ENCODE measurements at places on chromosomes 3 and 15. TPM values are rescaled to one million over a fixed set of nuclear protein-coding genes. Genes with fewer than 3 reads are reported as not detected.

The STAC gene
- 16.0 TPM for total RNA-seq

DNA sequence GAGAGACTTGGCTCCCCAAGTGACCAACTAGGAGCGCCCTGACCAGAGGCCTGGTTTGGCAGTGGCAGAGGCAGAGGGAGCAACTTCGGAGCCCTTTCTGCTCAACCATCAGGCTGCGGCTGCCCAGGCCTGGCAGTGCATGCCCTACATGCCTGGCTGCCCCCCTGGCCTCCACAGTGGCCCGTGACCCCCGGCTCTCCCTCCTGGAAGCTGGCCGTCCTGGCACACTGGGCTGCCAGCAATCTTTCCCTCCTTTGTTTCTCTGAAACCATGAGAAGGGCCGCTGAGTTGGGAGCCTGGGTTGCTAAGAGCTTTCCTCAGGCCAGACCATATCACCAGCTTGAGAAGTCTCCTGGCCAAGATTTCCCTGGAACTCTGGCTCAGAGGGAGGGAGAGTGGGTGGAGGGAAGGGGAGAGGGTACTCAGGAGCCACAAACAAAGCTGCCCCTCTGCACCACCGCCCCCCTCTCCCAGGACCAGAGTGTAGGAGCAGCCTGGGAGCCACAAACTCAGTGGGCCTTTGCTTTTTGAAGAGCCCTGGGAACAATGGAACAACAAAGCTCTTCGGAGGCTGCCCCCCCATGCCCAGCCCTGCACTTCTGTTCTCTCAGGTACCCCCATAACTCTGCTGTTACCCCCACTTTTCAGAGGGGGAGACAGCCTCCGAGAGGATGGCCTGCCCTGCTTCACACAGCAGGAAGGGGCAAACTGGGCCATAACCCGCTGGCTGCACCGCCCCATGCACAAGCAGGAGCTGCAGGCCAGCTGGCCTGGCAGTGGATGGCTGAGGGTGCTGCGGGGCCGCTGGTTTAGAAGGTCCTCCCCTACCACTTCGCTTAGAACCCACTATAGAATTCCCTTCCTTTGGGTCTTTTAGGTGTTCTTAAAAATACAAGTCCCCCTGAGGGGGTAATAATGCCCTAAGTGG lies 11.3 kb downstream of the CORO2B start:
- no peaks in the 10 kb centered on the region for H3K36me3 ChIP-seq
- no peak overlapping the region for H3K4me3 ChIP-seq

DNA sequence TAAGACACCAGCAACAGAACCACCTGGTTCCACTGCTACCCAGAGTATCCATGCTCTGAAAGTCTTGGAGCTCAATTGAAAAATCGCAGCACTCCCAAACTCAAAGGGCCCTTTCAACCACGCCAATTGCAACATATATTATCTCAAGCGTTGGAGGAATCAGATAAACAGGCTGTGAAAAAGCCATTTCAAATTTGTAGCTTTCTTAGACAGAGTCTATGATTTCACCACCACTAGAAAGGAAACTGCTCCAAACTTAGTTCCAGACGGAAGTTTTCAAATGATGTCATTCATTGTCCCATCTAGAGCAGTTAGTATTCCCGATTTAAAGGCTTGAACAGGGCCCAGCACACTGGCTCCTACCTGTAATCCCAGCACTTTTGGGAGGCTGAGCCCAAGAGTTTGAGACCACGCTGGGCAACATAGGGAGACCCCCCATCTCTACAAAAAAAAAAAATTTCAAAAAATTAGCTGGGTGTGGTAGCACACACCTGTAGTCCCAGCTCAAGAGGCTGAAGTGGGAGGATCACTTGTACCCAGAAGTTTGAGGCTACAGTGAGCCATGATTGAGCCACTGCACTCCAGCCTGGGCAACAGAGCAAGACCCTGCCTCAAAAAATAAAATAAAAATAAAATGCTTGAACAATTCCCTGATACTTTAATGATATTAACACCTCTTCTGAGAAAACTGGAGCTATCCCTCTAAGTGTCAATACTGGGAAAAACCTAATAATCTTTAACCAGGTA lies 16.8 kb downstream of the TNIK start:
- no peak for DNase-seq
- H3K4me1 ChIP-seq: no peaks in the 10 kb centered on the region
- no peak overlapping the region for H3K27ac ChIP-seq
- no peak overlapping the region for H3K4me3 ChIP-seq
- no peaks in the 10 kb centered on the region for H3K27me3 ChIP-seq

- H3K36me3 ChIP-seq: no peaks in the 10 kb centered on the region
- no peaks in the 10 kb centered on the region for H3K27me3 ChIP-seq
- H3K4me1 ChIP-seq: no peaks in the 10 kb centered on the region
- no peak overlapping the region for H3K27ac ChIP-seq
- no peak overlapping the region for H3K4me3 ChIP-seq
- no peak for DNase-seq
Observed at GRCh38 chr3:119309591-119309990, 15.4 kb downstream of the ARHGAP31 start.

GRCh38 chr3:59764171-59764570 lies 714.3 kb upstream of the CFAP20DC start:
- no peak overlapping the region for H3K27ac ChIP-seq
- H3K4me1 ChIP-seq: no peaks in the 10 kb centered on the region
- H3K36me3 ChIP-seq: no peaks in the 10 kb centered on the region
- H3K4me3 ChIP-seq: no peak overlapping the region
- no peaks in the 10 kb centered on the region for H3K27me3 ChIP-seq

GRCh38 chr3:16060358-16060852 lies 114.1 kb upstream of the GALNT15 start:
- peaks cover 49% of the 10 kb centered on the region for H3K4me1 ChIP-seq
- H3K4me3 ChIP-seq: no peak overlapping the region
- no peaks in the 10 kb centered on the region for H3K27me3 ChIP-seq
- H3K27ac ChIP-seq: peak overlapping the region; percentile 90
- DNase-seq: peak; percentile 85

DNA sequence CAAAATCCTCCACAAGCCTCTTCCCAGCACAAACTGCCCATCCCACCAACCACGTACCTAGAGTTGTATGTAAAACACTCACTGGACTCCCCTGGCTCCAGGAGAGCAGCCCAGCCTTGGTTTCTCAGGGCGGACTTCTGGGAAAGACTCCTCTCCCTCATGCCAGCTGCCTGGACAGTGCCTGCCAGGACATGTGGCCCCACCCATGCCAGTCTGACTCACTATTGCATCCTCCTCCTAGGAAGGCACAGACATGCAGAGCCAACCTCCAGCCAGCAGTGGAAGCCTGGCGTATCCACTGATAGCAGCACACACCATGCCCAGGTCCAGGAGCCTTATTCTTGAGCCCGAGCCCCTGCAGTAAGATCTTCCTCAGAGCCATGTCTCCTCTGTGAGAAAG lies 8.6 kb downstream of the PKM start:
- DNase-seq: peak; percentile 79
- H3K4me1 ChIP-seq: peaks cover 7% of the 10 kb centered on the region
- peaks cover 16% of the 10 kb centered on the region for H3K36me3 ChIP-seq
- H3K4me3 ChIP-seq: no peak overlapping the region
- H3K27me3 ChIP-seq: no peaks in the 10 kb centered on the region

The NOP10 gene
- 212 TPM for total RNA-seq

The SEMA3G gene
- 163 TPM for total RNA-seq

DNA sequence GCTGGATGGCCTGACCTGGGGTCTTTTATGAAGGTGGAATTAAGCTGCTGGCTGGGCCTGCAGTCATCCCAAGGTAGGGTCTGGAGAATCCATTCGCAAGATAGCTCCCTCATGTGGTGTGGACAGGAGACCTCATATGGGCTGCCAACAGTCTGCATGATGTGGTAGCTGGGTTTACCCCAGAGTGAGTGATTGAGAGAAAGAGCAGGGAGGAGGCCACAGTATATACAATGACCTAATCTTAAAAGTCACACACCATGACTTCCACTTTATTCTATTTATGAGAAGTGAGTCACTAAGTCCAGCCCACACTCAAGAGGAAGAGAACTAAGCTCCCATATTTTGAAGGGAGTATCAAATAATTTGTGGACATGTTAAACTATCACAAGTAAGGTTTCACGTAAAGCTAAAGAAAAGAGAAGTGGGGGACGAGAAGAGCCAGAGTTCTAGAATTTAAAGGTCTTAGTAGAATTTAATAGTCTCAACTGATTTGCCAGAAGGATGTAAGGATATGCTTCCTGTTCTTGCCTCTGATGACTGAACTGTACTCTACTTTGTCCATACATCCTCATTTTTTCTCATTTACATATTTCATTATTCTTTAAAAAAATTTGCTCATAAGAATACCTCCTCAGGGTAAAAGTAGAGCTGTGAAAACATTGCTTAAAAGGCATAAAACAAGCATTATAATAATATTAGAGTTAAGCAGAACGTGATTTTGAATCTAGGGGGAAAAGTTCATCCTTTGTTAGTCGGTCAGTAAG lies 184.4 kb downstream of the PEX5L start:
- no peak overlapping the region for H3K27ac ChIP-seq
- no peaks in the 10 kb centered on the region for H3K36me3 ChIP-seq
- H3K4me1 ChIP-seq: no peaks in the 10 kb centered on the region
- H3K27me3 ChIP-seq: no peaks in the 10 kb centered on the region
- H3K4me3 ChIP-seq: no peak overlapping the region
- no peak for DNase-seq

GRCh38 chr3:32399030-32399620 lies 7.5 kb downstream of the CMTM7 start:
- H3K27ac ChIP-seq: no peak overlapping the region
- H3K36me3 ChIP-seq: no peaks in the 10 kb centered on the region
- H3K4me1 ChIP-seq: no peaks in the 10 kb centered on the region
- no peak overlapping the region for H3K4me3 ChIP-seq
- H3K27me3 ChIP-seq: no peaks in the 10 kb centered on the region

The OR5K2 gene
- total RNA-seq: not detected

DNA sequence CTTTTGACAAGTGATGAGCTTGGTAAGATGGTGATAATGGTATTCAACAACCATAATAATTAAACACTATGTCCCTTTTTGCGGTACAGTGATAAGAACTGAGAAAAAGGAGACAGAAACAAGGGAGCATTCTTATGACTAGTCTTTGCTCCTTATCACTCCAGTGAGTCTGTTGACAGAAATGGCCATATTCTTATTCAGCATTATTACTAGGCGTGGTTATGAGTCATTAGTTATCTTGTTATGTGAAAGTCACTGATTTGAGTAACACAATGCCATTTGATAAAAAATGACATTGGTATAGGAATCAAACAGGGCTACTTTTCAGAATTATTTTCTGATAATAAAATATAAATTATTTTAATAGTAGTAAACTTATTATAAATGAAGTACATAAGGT lies 193.5 kb downstream of the C3orf38 start:
- H3K36me3 ChIP-seq: no peaks in the 10 kb centered on the region
- no peaks in the 10 kb centered on the region for H3K27me3 ChIP-seq
- no peak overlapping the region for H3K4me3 ChIP-seq
- no peak overlapping the region for H3K27ac ChIP-seq

The FHIT gene
- total RNA-seq: 0.21 TPM

DNA sequence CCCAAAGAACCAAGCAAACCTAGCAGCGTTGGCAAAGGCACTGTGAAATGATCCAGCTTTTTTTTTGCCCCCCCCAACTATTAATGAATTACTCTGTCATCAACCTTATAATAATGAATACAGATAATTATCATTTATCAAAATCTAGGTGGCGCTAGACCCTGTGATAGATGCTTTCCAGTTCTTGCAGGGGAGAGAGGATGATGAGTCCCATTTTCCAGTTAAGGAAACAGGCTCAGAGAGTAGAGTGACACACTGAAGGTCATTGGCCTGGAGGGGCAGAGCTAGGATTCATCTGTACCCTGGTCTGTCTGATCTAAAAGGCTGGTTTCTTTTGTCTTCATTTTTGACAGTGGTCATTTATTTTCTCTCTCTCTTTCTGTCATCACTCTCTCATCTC lies 5.0 kb downstream of the ACOX2 start:
- peaks cover 7% of the 10 kb centered on the region for H3K4me1 ChIP-seq
- H3K36me3 ChIP-seq: peaks cover 53% of the 10 kb centered on the region
- no peak overlapping the region for H3K4me3 ChIP-seq
- H3K27ac ChIP-seq: no peak overlapping the region

GRCh38 chr3:124664804-124665203 lies 65.4 kb upstream of the UMPS start:
- no peak for DNase-seq
- H3K36me3 ChIP-seq: peaks cover 49% of the 10 kb centered on the region
- H3K4me3 ChIP-seq: no peak overlapping the region
- no peaks in the 10 kb centered on the region for H3K4me1 ChIP-seq
- H3K27me3 ChIP-seq: no peaks in the 10 kb centered on the region
- peak overlapping the region; percentile 29 for H3K27ac ChIP-seq

GRCh38 chr3:15315003-15315402 lies 17.4 kb downstream of the SH3BP5 start:
- H3K27me3 ChIP-seq: no peaks in the 10 kb centered on the region
- peak overlapping the region; percentile 87 for H3K27ac ChIP-seq
- peaks cover 8% of the 10 kb centered on the region for H3K4me1 ChIP-seq
- H3K36me3 ChIP-seq: no peaks in the 10 kb centered on the region
- DNase-seq: peak; percentile 27

DNA sequence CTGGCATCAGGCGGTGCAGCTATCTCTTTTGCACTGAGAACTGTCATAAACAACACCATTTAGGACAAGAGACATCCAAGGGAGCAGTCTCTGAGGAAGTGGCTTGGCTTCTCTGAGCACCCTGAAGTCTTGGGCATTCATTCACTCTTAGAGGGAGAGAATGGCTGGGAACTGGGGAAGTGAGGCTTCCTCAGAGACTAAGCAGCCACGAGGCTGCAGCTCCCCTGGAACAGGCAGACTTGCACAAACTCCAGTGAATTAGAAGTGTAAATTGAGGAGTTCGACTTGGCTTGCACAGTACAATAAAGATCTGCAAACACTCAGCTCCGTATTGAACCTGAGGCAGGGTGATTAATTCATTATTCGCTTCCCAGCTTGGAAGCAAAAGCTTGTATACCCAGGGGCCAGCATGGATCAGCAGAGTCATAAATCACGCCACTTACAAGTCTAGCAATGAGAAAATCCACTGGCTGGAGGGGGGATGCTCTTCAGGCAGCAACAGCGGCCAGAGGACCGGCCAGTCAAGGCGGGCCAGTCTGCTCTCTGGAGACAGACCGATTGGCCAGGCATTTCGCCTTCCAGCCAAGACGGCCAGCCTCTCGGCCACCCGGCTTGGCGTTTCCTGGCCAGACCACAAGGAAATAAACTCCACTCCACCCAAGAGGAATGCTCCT lies 118.8 kb upstream of the ADPGK start:
- H3K27me3 ChIP-seq: no peaks in the 10 kb centered on the region
- no peak overlapping the region for H3K4me3 ChIP-seq
- peak overlapping the region; percentile 62 for H3K27ac ChIP-seq

DNA sequence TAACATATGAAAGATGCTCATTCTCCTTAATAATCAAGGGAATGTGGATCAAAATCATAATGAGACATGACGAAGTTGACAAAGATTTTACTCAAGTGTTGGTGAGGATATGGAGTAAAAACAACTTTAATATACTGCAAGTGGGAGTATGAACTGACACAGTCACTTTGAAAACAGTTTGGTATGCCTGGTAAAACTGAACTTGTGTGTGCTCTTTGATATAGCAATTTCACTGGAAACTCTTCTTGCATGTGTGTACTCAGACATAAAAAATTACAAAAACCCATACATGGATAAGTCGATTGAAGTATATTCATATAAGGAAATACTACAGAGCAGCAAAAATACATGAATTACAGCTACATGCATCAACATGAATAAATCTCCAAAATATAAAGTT lies 182.5 kb downstream of the NFKBIZ start:
- H3K36me3 ChIP-seq: no peaks in the 10 kb centered on the region
- H3K4me3 ChIP-seq: no peak overlapping the region
- peaks cover 5% of the 10 kb centered on the region for H3K4me1 ChIP-seq
- H3K27me3 ChIP-seq: no peaks in the 10 kb centered on the region

GRCh38 chr15:48993380-48993779 lies 29.7 kb upstream of the SHC4 start:
- no peak for DNase-seq
- H3K4me1 ChIP-seq: no peaks in the 10 kb centered on the region
- no peak overlapping the region for H3K27ac ChIP-seq
- H3K27me3 ChIP-seq: no peaks in the 10 kb centered on the region
- no peak overlapping the region for H3K4me3 ChIP-seq

Data from ascending aorta (tissue), 2 donors.